ENCODE measurements at places on chromosomes 6 and 20.
A peak's percentile ranks its signal among the peaks of the same experiment; 100 is the strongest.

DNA sequence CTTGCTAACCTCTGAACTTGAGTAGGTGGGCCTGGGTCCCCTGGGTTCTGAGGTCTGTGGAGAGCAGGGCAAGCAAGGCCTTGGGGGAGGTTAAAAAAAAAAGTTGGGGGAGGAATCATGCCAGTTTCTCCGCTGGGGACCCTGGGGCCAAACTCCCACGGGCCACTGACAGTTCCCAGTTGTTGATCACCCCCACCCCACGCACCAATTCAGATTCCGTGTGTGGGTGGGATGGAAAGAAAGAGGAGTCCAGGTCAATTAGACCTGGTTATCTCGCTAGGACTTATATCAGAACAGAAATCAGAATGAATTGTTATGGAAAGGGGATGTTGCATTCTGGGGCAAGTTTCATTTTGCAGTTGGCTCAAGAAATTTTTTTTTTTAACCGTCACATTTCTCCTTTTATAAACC, 46.7 kb upstream of the SUPT3H start:
- DNase-seq, result peak; percentile 53

- no peak for DNase-seq
Observed at GRCh38 chr6:89596056-89596455, 42.5 kb downstream of the LYRM2 start.

DNA sequence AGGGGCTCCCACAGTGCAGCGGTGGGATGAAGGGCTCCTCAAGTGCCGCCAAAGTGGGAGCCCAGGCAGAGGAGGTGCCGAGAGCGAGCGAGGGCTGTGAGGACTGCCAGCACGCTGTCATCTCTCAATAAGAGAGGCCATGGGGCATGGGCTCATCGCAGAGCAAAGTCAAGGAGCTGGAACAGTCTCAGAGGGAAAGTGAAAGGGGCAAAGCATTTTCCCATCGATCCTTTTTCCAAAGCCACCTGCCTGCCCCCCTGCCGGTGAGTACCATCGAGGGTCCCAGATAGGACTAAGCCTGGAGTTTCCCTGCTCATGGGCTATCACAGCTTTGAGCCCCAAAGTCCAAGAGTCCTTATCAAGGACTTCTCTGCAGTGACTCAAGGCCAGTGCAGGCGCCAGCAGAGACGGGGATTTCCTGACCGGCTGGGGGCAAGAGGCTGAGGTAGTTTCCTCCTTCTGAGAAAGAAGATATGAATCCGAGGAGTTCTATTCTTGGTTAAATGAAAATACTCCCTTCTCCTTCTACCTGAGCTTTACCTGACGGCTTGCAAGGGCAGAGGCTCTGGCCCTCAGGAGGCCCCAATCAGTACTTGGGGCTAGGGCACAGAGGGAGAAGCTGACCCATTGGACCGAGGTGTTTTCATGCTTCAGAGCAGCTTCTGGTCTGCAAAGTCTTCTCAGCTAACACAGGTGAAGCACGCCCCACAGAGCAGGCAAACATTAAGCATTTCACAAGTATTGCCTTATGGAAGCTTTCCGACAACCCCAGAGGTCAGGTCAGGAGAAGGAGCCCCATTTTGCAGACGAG, 22.6 kb downstream of the ETV7 start:
- DNase-seq, result peak; percentile 24

- DNase-seq, result no peak
Observed at GRCh38 chr6:37788259-37788658, 31.3 kb upstream of the ZFAND3 start.

DNA sequence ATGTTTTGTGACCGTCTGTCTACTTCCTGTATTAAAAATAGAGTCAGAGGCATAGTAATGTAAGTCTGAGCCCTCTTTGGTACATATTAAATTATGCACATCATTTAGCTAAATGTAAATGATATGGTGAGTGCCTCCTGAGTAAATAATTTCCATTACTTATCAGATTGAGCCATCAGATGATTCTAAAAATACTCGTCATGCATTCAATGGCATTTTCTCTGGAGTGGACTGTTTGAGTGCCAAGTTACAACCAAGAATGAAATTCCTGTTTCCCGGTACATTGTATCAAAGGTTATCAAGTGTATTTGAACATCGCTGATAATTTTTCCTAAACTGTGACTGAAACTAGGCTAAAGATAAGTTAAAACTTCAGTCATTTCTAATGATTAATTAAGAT, 81.0 kb downstream of the AKAP7 start:
- no peak for DNase-seq

GRCh38 chr20:57802765-57803507, 93.1 kb upstream of the PMEPA1 start:
- DNase-seq, result no peak

DNA sequence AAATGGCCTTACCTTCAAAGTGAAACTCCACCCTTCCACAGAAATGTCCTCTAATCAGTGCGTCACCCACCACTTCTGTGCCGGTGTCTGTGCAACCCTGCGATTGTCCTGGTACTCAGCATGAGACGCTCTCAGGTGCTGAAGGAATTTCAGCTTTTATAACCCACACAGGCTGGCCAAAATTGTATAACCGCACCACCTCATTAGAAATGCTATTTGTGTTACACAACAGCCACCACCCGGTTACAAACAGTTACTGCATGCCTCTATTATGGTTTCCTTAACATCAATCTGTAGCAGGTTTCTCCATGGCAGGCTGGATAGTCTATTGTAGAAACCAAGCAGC, 51.5 kb downstream of the SLC23A2 start:
- no peak for DNase-seq

- DNase-seq, result no peak
Observed at GRCh38 chr6:118667988-118668387, 16.6 kb upstream of the CEP85L start.

GRCh38 chr6:128311944-128312570, 208.3 kb downstream of the PTPRK start:
- no peak for DNase-seq

GRCh38 chr20:8711501-8711900, 357.4 kb upstream of the PLCB4 start:
- no peak for DNase-seq

- no peak for DNase-seq
Observed at GRCh38 chr6:119514345-119514744, 164.8 kb upstream of the MAN1A1 start.

DNA sequence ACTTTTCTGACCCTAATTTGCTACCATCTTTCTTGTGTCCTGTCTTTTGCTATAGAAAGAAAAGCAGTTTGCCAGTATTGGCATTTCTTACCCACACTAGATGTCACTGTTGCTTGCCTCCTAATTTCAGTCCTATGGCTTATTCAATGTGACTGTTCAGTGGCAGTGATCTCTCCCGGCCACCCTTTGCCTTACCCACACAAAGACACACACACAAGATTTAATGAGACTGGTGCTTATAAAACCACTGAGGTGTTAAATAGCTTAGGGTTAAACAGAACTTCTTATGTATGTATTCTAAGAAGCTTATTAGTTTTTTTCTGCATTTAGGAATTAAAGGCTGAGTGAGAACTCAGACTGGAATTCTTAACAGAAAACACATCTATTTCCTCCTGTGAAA, 233.6 kb upstream of the ASCC3 start:
- no peak for DNase-seq

DNA sequence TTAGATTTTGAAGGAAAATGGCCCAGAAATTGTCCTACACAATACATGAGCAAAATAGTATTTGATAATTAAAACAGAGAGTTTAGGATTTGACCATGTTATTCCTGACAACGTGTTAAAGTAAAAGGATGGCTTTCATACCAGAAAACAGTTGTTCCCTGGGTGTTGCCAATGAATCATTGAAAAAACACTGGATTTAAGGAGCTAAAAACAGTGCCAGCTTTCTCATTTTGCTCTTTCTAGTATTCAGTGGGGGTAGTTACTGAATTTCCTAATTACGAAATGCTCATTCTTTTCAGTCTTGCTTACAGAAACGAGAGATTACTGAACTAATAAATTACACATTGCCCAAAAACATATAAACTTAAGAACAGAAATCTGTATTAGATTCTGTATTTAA, 26.6 kb upstream of the SNAP91 start:
- DNase-seq, result no peak

GRCh38 chr20:61436667-61437279, 184.7 kb downstream of the CDH4 start:
- no peak for DNase-seq

- DNase-seq, result no peak
Observed at GRCh38 chr6:92110403-92110802, 1309.0 kb downstream of the EPHA7 start.

- DNase-seq, result no peak
Observed at GRCh38 chr6:29442719-29443118, 3.6 kb downstream of the OR10C1 start.

DNA sequence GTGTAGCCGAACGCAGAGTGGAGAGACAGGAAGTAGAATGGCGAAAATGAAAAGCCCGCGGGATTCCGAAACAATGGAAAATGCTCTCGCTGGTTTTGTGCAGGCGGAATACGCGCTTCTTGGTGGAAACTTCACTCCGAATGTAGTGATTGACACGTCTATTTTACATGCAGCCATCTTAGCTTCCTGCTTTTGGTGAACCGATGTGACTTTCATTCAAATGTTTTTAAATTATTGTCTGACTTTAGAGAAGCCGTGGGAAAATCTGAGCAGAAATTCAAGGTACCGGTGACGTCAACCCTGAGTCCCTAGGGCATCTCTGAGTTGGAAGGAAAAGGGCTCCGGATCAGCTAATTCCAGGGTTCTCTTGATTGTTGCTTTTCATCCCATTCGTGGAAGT, 11.4 kb downstream of the GPX5 start:
- no peak for DNase-seq

DNA sequence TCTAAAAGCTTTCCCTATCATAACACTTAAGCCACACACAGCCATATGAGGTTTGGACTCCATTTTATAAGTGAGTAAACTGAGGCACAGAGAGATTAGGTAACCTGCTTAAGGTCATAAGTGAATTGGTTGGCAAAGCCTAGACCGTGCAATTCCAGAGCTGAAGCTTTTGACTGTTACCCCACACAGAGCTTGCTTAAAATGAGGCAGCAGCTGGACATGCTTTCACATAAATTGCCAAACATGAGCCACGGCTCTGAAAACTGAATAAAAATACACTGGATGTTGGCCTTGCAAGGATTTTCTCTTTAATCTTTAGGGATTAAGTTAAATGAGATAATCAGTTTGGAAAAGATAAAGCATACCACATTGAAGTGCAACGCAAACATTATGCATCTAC, 2.5 kb downstream of the RIPOR2 start:
- peak; percentile 5 for DNase-seq

- DNase-seq, result no peak
Observed at GRCh38 chr6:116030770-116031169, 29.9 kb downstream of the FRK start.

- no peak for DNase-seq
Observed at GRCh38 chr20:32395066-32395465, 36.9 kb downstream of the ASXL1 start.

DNA sequence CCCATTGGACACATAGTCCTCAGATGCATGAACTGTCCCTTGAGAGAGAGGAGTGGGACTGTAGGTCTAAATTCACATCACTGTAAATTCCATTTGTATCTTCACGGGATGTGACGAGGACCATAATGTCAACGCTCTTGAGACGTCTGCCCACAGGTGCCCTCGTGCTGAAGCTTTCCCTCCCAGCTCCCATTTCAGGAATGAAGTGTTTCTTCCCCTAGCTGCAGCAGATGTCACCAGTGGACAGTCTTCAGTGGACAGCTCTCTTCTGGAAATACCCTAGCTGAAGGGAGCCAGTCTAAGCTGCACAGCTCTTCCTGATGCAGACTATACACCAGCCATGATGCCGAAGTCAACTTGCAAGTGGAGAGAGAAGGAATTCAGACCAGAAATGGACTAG, 217.4 kb upstream of the ECI2 start:
- DNase-seq, result no peak

DNA sequence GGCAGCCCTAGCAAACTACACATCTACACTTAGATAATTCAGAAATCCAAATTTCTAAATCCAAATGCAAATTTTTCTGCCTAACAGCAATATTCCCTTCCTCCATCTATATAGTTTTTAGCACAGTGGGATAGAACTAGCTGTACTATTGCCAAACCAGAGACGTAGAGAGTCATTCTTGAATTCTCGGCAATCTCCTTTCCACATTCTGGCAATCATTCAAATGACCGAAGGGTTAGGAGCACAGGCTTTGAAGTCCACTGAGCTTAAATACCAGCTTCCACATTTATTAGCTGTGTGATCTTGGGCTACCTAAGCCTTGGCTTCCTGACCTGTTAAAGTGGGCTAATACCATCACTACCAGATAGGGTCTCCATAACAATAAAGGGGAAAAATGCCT, 3.1 kb upstream of the RPS12 start:
- no peak for DNase-seq

GRCh38 chr20:8709627-8710026, 359.3 kb upstream of the PLCB4 start:
- DNase-seq, result no peak

DNA sequence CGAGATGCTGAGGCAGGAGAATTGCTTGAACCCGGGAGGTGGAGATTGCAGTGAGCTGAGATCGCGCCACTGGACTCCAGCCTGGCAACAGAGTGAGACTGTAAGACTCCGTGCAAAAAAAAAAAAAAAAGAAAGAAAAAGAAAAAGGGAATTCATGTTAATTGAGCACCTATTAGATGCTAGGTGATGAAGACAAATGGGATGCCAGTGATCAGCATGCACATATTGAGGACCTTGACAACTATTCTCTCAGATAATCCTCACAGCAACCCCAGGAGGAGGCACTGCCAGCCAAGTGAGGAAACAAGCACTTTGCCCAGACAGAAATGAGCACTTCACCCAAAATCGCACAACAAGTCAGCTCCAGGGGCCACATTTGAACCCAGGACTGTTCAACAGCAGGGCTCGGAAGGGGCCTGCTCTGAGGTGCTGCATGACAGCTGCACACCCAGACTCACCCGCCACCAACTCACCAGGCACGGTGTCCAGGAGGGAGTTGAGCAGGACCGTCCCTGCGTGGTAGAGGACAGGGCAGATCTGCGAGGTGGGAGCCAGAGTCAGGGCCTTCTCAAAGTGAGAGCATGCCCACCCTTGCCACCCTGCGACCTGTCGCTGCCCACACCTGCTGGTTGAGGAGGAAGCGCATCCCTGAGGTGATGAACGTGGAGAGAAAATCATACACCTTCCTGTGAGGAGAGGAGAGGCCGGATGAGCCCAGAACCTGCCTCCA, 4.6 kb downstream of the PLTP start:
- no peak for DNase-seq

DNA sequence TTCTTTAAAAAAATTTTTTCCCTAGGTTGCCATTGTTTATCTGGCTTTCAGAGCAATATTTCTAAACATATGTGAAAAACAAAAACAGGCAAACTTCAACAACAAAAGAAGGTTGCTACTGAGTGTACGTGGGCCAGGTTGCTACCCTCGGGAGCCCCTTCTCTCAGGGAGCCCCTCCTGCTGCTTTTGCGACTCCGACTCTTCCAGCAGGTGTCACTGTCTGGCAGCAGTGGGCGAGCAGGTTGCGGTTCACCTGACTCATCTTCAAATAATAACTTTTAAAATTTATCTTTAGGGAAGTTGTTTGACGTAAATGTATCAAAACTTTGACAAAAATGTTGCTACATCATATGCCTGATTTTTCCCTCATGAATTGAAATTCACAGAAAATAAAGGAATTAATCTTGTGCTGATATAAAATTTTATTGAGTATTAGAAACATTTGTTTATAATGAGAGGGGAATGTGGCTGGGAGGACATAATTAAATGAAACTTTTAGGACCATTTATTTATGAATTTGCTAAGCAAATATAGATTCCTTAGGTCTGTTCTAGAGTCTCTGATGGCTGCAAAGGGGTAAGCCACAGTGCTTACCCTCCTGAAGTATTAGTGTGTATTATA, 138.8 kb downstream of the HIVEP1 start:
- DNase-seq, result peak; percentile 52

GRCh38 chr6:34697544-34697836, 923 bp upstream of the ILRUN start:
- no peak for DNase-seq

GRCh38 chr6:41157323-41157722, 3.2 kb upstream of the TREML1 start:
- no peak for DNase-seq
